ENCODE measurements at places on chromosomes 5 and 9.

GRCh38 chr5:30572279-30572678 is 621.2 kb upstream of the CDH6 start:
- DNase-seq, result no peak

GRCh38 chr9:128607642-128608350 is 48.9 kb downstream of the DYNC2I2 start:
- DNase-seq, result peak; percentile 52

GRCh38 chr5:111887706-111888105 is 130.7 kb upstream of the NREP start:
- DNase-seq, result peak; percentile 45

DNA sequence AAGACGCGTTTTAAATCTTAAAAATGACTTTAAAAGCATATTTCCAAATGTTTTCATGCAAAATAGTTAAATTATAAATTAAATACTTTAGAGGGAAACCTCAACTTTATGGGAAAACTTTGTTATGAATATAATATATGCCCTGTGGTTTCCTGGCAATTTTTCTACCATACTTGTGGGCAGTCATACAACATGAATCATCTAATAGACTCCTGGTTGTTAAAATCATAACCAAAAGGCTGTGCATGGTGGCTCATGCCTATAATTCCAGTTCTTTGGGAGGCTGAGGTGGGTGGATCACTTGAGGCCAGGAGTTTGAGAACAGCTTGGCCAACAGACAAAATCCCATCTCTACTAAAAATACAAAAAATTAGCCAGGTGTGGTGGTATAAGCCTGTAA is 18.2 kb downstream of the ATP10B start:
- DNase-seq, result no peak

DNA sequence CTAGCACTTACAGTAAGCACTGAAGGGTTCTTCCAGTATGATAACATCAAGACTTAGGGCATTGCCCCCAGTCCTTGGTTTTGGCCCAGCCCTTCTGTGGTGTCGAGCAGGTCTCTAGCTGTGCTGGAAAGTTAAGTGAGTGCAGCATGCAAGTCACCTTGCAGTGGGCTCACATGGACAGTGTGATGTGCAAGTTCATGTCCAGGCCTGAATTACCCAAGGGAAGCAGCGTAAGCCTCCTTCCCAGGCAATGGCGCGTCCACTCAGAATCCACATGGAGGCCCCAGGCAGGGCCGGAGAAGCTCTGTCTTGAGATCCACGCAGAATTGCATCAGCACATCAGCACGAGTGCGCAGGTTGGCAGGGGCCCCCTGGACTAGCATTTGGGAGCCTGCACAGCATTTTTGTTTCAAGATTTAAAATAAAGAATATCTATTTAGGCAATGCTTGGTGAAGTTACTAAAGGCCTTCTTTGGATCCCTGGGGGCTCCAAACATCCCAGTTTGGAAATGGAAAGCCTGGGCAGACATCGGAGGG is 108.4 kb upstream of the ALDH1B1 start:
- DNase-seq, result no peak

DNA sequence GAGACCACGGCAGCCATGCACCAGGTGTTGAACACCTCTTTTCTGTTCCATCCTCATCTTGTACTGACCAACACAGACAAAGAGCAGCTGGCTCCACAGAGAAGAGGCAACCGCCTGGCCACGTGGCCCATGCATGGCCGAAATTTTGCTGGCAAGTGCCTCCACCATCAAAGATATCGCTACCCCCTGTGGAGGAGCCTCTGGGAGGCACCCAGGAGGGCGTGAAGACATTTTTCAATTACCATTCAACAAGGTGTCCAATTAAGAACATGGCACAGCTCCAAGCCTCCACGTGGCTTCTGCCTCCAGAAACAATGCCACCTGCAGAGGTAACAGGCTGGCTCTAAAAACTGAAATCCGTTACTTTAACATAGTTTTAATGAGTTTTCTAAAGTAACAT is 54.4 kb upstream of the CKS2 start:
- no peak for DNase-seq

DNA sequence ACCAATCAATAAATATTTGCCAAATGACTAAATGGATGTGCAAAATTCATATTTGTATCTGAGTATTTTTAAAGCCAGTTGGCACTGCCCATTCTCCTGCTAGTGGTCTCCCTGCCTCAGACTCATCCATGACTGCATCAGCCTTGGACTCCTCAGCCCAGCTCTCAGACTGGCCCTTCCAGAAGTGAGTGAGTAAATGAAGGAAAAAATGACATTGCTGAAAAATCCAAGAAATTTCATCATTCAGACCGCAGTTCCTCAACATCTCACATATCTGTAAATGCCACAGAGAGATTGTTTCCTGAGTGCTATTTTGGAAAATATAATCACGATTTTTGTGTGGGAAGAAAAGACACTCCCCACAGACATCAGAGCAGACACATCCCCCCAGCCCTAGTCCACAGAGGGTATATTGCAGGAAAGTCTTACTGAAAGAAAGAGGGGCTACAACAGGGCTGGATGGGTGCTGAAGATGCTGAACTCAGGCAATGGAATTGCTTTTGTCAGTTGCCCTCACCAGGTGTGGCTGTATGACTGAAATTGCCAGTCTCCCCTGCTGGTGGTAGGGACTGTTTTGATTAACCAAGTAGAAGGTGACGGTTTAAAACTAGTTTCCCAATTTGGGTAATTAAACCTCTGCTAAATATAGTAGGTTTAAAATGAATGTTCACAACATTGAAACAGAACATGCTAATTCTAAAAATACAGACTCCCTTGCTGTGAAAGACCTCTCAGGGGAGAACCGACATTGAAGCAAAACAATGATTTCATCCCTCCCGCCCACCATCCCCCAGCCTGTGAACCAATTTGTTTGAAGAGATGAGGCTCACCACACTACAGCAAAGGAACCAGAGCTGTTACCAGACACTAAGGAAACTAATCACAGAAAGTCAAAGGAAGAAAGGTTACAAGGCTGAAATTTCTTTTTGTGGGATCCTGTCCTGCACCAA is 158.8 kb downstream of the DEPDC1B start:
- peak; percentile 96 for DNase-seq

GRCh38 chr5:157248821-157249470 is 17.0 kb upstream of the CYFIP2 start:
- DNase-seq, result no peak

GRCh38 chr5:153367466-153367865 is 123.0 kb upstream of the GRIA1 start:
- no peak for DNase-seq

- no peak for DNase-seq
Observed at GRCh38 chr9:126818482-126818881, 13.6 kb downstream of the ZBTB43 start.
